ENCODE measurements at places on chromosomes 12 and 14.

DNA sequence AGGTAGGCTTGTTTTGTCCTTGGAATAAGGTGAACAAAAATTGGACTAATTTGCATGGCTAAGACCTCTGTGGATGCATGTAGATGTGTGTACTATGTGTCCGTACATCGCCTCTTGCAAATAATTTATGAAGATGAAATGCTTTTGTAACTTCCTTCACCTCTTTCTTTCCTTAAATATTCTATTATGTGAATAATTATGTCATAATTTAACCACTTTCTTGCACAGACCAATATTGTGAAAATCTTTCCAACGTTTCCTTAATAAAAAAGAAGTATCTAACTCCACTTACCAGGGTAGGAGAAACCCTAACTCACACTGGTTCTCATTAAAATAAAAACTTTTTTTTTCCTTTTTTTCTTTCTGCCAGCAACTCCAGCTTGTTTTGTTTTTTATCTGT lies 4.0 kb downstream of the NANOG start:
- DNase-seq, result no peak

- DNase-seq, result no peak
Measured at GRCh38 chr12:93686572-93687356, 9.6 kb downstream of the CRADD start.

DNA sequence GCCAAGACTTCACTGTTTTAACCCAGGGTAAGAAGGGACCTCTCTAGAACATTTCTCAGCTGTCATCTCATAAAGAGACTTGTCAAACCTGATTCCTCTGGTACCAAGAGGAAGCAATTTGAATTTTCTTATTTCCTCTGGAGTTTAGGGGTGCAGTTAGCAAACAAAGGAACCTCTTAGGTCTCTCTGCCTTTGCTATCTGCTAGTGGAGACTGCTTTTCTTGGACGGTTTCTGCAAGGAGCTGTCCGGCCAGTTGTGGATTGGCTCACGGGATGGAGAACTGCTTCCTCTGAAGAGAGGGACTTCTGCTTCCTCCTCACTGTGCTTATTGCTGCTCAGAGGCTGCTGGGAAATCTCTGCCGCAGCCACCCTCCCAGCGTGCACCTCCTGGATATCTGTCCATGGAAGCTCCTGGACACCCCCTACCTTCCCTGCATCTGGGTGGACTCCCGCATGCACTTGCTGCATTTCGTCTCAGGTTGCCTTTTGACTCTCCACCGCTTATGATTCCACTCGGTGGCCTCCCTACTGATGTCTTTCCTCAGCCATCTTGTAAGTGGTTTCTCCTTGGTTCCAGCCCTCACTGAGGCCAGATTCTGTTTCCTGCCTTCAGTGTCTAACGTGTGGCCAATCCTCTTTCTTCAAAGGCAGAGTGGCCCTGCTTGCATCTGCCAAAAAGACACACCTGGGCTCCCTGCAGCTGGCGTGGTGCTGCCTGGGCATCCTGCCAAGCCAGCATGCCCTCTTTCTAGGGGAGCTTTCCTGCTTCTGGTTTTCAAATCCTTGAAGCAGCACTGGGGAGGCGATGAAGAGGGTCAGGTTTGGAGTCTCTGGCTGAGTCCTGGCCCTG lies 187.3 kb downstream of the CHST11 start:
- peak; percentile 65 for DNase-seq

- no peak for DNase-seq
Measured at GRCh38 chr14:57086271-57087162, 182.2 kb downstream of the EXOC5 start.

DNA sequence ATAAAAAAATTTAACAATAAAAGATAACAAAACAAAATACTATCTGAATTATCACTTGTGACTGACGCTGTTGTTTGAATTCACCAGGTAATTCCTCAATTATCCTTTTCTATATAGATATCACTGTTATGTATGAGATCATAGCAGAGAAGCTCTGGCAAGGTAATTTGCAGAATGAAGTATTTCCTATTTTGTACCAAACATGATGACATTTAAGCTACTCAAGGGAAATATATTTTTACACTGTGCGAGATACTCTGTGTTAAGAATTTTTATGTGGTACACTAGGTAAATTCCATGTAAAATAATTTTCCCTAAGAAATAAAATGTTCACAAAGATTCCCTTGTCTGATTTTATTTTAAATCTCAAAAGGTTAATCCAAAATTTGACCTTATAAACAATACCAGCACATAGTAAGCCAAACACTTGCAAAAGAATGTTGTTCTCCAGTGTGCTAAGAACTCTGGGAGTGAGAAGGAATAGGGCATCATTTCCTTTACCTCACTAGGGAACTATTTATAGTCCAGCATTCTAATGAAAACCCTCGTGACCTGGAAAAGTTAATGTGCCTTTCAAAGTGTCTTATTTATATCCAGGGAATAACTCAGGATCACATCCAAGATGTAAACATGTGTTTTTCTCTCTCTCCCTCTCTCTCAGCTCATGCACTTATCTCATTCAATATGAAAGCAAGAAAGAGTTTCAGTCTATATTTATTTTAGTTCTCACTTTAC lies 115.2 kb upstream of the RAP1B start:
- DNase-seq, result no peak

DNA sequence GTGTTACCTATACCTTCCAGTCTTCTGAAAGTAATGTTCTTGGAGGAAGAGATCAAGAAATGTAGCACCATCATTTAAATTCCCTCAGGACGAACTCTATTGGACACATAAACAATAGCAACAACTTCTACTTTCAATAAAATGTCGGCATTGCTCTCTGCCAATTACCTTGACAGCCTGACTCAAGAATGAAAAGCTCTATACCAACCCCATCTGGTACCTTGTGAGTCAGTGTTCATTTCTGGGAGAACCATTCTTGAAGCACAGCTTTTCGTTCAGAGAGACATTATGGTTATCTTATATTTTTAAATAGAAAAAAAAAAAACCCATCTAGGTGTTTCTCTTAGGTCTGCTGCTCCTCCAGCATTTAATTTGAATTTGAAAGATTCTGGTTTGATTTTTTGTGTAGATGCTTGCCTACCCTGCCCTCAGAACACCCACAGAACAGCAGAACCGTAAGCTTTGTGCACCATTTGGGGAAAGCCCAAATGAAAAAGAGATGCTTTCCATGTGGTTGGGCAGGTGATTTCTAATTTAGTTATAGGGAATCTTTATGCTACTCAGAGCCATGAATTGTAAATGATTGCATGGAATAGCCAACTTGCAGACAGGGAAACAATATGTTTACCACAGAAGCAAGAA lies 156.0 kb downstream of the SAMD4A start:
- DNase-seq, result peak; percentile 18

- no peak for DNase-seq
Measured at GRCh38 chr14:60878536-60878935, 102.3 kb downstream of the TRMT5 start.

DNA sequence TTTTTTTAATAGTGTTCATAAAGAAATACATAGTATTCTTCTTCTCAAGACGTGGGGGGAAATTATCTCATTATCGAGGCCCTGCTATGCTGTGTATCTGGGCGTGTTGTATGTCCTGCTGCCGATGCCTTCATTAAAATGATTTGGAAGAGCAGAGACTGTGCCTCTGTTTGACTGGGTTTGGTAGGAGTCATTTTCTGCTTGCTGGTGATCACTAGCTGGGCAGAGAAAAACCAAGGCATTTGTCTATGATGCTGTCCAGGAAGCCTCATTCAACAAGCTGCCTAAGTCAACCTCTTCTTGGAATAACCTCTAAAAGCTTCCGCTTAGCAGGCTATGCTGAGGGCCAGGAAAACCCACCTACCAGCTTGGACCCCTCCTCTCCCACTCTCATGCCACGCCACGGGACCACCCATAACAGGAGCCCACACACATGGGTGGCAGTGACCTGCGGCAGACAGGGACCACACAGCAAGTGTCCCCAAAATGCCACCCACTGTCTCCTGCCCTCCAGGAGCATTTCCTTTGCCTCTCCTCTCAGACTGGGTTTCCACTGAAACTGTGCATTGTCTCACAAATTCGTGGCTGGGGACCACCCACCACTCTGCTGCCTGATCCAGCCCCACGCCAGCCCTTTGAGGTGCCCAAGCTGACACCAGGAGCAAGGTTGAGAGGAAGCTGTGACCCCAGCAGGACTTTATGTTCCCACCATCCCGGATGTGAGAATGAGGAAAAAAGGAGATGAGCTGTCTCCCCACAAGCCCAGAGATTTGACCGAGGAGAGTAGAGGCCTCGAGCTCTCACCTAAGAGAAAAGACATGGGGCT lies 36.8 kb downstream of the DAD1 start:
- no peak for DNase-seq

GRCh38 chr12:42669553-42669952 lies 80.0 kb upstream of the PRICKLE1 start:
- no peak for DNase-seq

GRCh38 chr12:97003276-97003675 lies 96.2 kb downstream of the NEDD1 start:
- no peak for DNase-seq

- no peak for DNase-seq
Measured at GRCh38 chr12:48788524-48788853, 400 bp downstream of the ADCY6 start.

DNA sequence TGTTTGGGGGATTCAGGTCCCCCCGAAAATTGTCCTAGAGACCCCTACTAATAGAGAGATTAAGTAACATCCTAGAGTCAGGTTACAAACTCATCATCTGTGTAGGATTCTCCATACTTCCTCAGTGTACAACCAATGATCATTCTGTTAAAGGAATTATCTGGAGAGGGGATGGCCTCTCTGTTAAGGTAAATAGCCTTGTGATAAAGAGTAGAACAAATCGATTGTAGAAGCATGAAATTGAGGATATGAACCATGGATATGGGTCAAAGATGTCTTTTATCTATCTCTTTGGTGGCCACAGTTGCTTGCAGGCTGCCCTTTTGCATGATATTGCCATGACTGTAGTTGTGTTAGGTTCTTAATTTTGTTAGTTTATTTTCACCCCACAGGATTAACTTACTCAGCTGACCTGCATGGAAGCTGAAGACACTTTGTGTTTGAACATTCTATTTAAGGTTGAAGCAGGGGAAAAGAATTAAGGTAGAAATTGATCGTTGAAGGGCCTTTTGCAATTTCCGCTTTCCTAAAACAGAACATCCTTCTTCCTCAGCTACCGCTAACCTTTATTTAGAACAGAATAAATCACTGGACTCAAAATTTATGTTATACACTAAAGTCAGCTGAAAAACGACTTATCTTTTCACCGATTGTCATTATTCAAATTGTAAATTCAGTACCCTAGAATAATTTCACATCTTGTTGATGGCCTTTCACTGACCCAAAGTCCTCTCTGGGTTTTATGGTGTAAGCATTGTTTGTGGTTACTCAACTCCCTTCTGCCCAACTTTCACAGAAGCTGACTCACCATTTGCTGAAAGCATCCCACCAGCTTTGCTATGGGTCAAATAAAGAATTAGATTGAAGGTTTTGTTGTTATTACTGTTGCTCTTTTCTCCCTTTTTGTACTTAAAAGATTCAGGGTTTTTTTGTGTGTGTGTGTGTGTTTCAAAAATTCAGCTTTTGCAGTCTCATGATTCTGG lies 52.3 kb downstream of the IRAK3 start:
- no peak for DNase-seq

DNA sequence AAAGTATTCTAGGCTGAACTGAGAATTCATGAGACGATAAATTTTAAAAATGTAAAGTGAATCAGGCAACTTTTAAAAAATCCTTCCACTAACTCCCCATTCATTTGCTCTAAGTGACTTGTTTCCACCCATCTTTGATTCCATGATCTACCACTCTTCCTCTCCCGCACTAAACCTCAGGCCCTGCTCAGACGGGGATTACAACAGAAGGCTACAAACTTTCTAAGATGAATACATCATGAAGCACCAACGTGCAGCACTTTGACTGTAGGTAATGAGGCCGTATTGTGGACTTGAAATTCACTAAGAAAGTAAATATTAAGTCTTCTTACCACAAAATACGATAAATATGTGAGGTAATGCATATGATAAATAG lies 30.0 kb downstream of the TMEM132D start:
- DNase-seq, result no peak

DNA sequence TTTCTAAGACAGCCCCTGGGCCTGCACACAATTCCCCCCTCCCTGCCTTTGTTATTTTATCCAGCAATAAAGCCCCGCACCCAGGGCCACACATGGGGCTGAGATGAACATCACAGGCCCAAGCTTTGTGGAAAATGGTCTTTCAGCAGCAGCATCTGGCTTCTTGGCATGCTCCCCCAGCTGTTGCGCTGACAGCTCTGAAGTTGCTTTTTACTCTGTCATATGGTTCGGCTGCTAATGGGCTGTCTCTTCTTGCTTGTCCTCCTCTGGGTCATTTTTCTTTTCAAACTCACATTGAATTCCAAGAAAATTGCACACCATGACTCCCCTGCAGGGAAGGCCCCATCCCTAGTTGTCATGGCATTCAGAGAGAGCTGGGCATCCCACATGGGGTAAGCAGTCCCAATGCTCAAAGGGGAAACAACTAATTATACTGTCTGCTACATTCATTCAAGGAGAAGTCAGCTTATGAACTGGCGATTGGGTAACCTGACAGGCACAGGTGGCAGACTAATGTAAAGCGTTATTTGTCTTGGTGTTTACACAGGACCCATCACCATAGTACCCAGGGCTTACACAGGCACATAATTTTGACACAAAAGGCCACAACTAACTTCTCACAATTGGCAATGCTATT lies 74.0 kb upstream of the CDKN3 start:
- DNase-seq, result no peak
